Hypothalamus (tissue), 51 donors: ENCODE measurements at places on chromosomes 4 and X.

DNA sequence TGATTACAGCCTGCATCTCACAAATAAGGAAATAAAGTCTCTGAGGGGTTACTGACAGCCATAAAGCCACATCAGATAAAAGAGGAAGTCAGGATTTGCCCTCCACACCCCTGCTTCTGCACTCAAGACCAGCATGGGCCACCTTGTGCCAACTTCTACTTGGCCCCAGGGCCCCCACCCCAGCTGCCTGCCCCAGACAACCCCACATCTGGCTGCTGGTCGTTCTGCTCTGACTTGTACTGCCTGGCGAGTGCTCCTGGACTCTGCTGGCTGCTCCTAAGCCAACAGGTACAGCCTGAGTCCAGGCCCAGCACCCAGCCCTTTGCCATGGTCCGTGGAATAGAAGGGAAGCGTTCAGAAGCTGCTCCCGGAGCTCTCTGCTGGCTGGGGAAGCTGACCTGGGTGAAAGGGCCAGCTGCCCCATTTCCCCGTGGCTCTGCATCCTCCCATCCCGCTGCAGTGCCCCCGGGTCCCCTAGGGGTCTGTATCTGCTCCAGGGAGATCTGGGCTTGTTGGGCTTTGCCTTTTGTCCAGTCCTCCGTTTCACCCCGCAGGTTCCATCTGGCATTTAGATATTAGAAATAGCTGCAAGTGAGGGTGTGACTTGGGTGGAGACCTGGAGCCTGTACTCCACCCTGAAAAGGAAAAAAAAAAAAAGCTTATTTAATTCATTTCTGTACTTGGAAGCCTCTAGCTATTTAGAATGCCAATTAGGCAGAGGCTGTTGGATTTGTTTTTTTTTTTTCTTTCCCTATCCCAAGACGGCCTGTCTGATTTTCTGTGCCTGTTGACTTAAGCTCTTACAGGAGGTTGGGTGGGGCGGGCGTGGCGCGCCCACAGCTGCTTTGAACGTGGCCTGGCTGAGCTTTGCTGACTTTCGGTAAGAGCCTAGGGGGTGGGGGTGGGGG, 194.7 kb downstream of the PTTG2 start:
- no peak for DNase-seq

DNA sequence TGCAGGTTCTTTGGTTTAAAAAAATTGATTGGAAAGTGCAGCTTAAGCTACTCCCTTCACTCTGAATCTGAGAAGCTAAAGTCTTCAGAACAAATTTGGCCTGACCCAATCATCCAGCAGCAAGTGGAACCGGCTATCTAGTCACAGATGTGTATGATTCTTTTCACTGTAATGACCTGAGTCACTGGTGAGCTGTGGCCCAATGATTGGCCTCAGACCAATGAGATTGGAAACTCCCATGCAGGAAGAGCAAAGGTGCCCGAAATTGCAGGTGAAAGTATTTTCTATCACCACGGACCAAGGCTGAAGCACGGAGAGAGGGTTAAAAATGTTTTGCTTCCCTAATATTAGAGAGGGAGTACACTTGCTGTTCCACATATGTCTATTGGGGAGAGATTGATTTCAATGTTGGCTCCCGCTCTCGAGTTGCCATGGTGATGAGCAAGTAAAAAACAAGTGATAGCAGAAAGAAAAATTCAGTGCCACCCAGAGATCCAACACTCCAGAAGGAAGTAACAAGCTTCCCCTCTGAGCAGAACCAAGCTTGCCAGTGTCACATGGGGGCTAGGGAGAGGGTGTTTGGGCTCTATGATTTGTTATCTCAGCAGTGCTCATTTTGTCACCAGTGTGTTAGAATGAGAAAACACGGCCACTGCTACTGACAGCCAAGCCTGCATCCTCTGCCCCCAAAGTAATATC, 11.2 kb downstream of the RIPPLY1 start:
- DNase-seq = no peak

- no peak for DNase-seq
Measured at GRCh38 chr4:9602389-9602914, 158.2 kb downstream of the DEFB131A start.

DNA sequence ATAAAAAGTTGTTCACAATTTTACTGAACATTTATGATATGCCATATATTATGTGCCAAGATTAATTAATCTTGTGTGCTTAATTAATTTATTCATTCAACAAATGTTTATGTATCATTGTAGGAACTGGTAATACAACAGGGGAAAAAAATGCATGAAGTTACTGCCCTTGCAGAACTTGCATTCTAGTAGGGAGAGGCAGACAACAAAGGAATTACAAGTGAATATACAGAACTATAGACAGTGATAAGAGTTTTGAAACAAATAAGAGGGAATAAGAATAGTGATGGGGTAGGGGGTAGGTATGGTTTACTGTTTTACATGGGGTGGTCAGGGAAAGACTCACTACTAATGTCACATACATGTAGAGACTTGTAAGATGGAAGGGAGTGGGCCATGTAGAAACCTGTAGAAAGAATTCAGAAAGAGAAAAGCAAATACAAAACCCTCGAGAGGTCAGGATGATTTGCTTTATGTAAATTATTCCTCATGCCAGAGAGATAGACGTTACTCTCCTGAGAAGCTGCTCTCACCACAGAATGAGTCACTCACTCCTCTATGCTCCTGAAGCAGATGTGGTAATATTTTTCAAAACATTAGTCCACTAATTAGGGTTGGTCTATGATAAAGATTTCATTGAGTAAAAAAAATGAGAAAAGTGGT, 855.0 kb upstream of the GRID2 start:
- DNase-seq = no peak

DNA sequence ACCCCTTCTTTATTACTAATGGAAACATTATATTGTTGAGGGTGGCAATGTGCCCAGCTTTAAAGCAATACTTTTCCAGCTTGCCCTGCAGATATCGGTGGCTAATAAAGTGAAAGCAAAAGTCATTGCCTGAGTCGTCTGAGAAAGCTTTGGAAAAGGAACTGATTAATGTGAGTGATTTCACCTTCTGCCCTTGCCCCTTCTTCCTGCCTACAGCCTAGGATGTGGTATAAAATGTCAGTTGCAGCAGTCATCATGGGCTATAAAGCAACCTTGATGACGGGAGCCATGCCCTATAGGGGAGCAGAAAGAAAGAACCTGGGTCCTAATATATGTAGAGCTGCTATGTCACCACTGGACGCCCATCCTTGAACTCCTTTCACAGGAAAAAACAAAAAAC, 132.4 kb upstream of the USP9X start:
- DNase-seq = no peak

- no peak for DNase-seq
Measured at GRCh38 chrX:72351606-72352334, 46.1 kb upstream of the CITED1 start.

- DNase-seq = no peak
Measured at GRCh38 chr4:34720571-34720970, 1523.7 kb downstream of the ARAP2 start.
